Cardiac septum (tissue), 1 donor: ENCODE measurements at places on chromosomes 16 and 17.

GRCh38 chr16:87806261-87806640 is 40.5 kb upstream of the KLHDC4 start:
- no peak for DNase-seq

DNA sequence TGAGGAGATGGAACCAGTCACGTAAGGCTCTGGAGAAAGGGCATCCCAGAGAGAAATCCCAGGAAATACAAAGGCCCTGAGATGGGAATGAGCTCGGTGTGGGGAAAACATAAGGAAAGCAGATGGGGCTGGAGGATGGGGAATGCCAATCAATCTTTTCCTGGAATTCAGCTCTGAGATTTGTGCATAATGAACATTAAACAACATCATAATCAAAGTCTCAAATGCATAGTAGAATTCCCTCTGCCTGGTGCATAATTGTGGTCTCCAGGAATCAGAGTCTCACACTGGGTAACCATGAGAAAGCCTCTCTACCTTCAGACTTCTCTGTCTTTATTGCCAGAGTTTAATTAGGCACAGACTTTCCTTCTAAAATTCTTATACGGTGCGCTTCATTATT is 30.8 kb downstream of the OTOA start:
- no peak for DNase-seq

GRCh38 chr17:1362065-1362848 is 37.8 kb downstream of the YWHAE start:
- no peak for DNase-seq

DNA sequence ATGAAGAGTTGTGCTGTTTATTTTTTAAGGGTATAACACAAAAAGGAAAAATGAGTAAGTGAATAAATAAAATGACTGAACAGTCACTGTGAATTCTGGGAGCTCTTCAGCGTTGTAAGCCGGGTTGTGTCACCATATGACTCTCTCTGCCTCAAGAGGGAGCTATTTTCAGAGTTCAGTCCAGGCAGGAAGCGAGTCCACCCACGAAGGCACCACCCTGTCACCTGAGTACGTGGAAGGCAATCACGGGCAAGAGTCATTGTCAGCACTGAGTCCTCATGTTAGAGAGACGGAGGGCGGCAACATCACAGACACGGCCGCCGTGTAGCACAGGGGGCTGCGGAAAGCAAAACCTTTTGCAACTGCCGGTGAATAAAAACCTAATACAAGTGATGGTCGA is 227.6 kb downstream of the UTP18 start:
- DNase-seq = no peak

GRCh38 chr17:81230043-81230820 is 7.5 kb upstream of the CEP131 start:
- no peak for DNase-seq

DNA sequence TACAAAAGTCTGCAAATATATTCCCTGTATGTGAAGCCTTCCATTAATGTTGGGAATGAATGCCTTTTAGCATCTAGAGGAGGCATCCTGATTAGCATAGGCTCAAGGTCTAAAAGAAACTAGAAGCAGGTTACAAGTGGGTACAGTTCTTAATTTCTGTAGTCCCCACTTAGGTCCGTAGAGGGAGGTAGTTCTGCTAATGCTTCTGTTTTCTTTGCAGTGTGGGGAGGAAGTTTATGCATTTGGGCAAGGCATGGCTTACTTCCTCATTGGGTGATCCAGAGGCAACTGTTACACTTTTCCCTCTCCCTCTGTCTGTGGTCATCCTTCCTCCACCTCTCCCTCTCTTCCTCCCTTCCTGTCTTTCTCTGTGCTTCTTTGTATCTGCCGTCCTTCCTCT is 108.4 kb upstream of the ZKSCAN2 start:
- DNase-seq = no peak
